HFFc6 (cell line): ENCODE measurements at places on chromosomes 7 and 10.

DNA sequence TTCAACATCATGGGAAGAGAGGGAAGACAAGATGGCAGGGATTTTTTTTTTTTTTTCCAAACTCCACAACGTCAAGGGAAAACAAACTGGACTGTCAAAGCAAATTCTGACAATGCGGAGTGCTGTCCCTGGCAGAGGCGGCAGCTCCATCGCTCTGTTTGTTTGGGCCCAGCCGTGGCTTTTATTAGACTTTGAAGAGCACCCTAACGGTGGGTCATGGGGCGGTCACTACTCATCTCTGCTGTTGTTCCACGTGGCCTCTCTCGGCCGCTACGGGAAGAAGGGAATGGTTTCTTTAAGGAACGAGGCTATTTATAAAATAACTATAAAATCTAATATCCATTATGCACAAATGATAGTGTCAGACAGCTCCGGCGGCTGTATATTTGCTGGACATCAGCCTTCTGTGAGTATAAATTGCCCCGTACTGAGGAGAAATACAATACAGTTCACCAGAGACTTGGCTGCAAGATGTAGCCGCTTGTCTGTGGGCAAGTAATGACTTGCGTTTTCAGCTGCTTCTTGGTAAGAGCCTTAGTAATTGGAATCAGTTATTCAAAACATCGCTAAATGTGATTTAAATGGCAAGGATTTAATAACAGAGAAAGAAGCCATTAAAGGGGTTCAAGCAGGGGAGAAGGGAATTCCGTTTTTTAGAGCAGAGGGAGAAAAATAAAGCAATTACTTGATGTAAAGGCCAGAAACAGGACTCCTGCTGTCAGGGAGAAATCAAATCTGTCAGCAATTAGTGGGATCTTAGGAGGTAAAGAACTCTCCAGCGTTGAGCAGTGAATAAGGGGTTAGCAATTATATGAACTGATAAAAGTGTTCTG, 61.7 kb upstream of the RAB11FIP2 start:
- no peak for DNase-seq

- no peak for DNase-seq
These were observed 18.5 kb downstream of the DDIT4 start for GRCh38 chr10:72292223-72292691.

- DNase-seq, result no peak
These were observed 19.6 kb downstream of the PCLO start for GRCh38 chr7:83143107-83143506.

DNA sequence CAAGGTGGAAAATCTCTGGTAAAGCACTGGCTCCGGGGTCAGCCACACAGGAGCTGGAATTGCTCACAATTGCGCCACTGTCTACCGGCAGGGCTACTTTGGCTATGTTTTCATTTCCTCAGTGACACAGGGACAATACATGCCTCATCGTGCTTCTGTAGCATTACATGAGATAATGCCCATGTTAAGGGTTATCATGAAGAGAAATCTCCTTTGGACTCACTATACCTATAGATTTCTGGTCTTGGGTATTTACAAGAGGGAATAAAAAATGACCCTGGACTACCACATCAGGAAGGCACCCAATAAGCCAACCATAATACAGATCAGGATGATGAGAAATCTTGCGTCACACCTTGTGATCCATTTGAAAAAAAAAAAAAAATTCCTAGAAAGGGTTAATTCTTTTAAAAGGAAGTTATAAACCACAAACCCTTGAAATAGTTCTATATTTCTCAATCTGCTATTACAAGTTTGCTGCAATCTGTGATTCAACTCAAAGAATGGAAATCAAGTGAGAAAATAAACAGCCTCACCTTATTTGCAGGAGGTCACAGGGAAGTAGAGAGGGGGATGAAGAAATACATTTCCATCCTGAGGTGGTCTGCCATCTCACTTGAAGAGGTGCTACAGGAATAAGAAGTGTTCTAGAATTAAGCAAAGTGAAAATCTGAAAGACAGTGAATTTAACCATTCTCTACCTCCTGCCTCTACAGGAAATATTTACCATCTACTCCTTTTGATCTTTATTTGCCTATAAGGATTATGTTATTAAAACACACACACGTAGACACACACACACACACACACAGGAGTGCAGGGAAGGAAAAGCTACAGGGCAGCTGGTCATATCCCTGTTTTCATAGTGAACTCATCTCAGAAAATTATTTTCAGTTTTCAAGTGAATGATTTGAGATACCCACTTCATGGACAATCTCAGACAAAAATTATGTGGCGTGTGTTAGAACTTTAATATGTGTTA, 231.3 kb upstream of the CELF2 start:
- no peak for DNase-seq

GRCh38 chr7:35380739-35381224, 126.9 kb upstream of the TBX20 start:
- no peak for DNase-seq

- DNase-seq, result no peak
These were observed 125.7 kb downstream of the ZMYND11 start for GRCh38 chr10:260819-261429.

- DNase-seq, result no peak
These were observed 112.1 kb upstream of the AFAP1L2 start for GRCh38 chr10:114516356-114516755.

- no peak for DNase-seq
These were observed 123.6 kb downstream of the NKX6-2 start for GRCh38 chr10:132662186-132662920.

- DNase-seq, result no peak
These were observed 25.1 kb upstream of the LIMK1 start for GRCh38 chr7:74058486-74058885.

GRCh38 chr10:173741-174140, 38.5 kb downstream of the ZMYND11 start:
- no peak for DNase-seq

GRCh38 chr7:4683043-4683883, 1.2 kb downstream of the FOXK1 start:
- no peak for DNase-seq

- DNase-seq, result no peak
These were observed 125.7 kb upstream of the KCTD7 start for GRCh38 chr7:66503036-66503370.

DNA sequence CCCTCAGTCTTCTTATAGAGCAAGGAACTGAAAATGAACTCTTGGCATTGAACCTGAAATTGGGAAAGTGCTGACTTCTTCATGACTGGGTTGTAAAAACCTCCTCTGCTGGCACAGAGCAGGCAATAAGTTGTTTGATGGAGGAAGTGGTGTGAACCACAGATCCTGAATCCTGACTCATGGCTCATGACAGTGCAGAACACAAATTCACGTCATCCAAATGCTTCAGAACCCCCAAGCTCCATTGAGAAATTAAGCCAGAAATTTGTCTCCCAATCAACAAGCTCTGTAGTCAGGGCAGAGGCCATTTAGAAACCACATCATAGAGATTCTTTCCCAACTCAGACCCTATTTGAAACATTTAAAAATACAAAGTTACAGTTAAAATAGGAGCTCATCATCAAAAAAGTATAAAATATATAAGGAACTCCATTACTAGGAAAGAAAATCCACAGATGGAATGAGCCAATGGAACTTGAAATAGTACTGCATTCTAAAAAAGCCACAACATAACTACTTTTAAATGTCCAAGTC, 10.3 kb upstream of the STK17A start:
- DNase-seq, result peak; percentile 99
